Common myeloid progenitor, CD34-positive (primary cell): ENCODE measurements at places on chromosomes 2 and 18.
A peak's percentile ranks its signal among the peaks of the same experiment; 100 is the strongest.

DNA sequence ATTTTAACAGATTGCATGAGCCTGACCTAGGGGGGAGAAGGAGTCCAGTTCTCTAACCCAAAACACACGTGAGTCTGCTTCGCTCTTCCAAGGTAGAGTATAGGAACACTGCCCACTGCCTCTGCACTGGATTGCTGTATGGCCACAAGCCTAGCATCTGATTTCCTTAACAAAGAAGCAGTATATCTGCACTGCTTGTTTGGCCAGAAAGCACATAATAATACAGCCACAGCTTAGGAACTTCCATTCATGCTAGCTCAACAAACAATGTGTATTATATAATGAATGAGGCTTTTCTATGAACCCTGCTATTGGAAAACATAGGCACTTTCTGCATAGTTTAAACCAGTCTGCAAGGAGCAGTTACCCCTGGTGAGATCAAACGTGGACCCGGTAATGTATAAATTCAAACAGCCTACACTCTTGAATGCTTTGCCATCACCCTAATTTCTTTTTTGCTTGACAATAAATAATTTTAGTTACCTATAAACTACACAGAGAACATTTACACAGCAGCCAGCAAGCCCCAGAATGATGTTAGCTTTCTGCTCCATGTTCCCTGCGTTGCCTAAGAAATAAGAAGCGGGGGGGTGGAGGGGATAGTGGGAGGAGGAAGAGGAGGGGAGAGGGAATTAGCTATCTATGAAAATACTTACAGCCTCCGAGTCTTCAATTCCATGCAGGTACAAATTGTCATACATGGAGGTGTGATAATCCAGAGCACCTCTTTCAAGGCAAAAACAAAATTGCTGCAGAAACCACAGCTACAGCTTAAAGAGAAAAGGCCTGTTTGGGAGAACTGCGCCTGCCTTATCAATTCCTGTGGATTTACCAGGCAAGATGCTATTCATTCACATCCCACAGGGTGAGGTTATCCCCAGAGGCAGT is 125.6 kb downstream of the CACNB4 start:
- no peaks in the 10 kb centered on the region for H3K36me3 ChIP-seq
- H3K27me3 ChIP-seq = no peaks in the 10 kb centered on the region
- DNase-seq = no peak
- no peak overlapping the region for H3K27ac ChIP-seq
- peaks cover 4% of the 10 kb centered on the region for H3K4me1 ChIP-seq
- H3K4me3 ChIP-seq = no peak overlapping the region

- no peak for DNase-seq
- H3K27me3 ChIP-seq = no peaks in the 10 kb centered on the region
- no peak overlapping the region for H3K27ac ChIP-seq
- no peak overlapping the region for H3K4me3 ChIP-seq
Measured at GRCh38 chr2:214311931-214312749, 98.7 kb upstream of the VWC2L start.

GRCh38 chr18:23916338-23916737 is 98.2 kb upstream of the TTC39C start:
- no peaks in the 10 kb centered on the region for H3K27me3 ChIP-seq
- H3K4me1 ChIP-seq = no peaks in the 10 kb centered on the region
- H3K27ac ChIP-seq = no peak overlapping the region
- DNase-seq = no peak

GRCh38 chr2:54557601-54558187 is 101.6 kb downstream of the SPTBN1 start:
- H3K4me3 ChIP-seq = peak overlapping the region; percentile 80
- H3K27me3 ChIP-seq = no peaks in the 10 kb centered on the region
- H3K36me3 ChIP-seq = no peaks in the 10 kb centered on the region
